Caco-2 (cell line): ENCODE measurements at places on chromosomes 5 and 9. TPM values are rescaled to one million over a fixed set of nuclear protein-coding genes. Genes with fewer than 3 reads are reported as not detected.

DNA sequence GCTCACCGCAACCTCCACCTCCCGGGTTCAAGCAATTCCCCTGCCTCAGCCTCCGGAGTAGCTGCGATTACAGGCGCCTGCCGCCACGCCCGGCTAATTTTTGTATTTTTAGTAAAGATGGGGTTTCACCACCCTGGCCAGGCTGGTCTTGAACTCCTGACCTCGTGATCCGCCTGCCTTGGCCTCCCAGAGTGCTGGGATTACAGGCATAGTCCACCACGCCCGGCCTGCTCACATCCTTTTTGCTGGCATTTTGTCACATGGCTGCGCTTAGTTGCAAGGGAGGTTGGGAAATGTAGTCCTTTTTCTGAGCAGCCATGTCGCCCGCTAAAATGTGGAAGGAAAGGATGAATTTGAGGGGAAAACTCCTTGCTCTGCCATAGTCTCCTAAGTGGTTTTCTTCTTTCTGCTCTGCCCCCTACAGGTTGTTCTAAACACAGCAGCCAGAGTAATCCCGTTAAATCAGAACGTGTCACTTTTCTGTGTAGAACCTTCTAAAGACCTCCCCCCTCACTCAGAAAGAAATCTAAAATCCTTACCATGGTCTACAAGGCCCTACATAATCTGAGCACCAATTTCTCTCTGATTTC, 57.8 kb upstream of the HSPA9 start:
- H3K36me3 ChIP-seq = no peaks in the 10 kb centered on the region
- DNase-seq = peak; percentile 76
- H3K27me3 ChIP-seq = no peaks in the 10 kb centered on the region
- H3K4me3 ChIP-seq = no peak overlapping the region
- H3K27ac ChIP-seq = no peak overlapping the region
- H3K4me1 ChIP-seq = peaks cover 6% of the 10 kb centered on the region; the same call in 1 of the 2 replicates

DNA sequence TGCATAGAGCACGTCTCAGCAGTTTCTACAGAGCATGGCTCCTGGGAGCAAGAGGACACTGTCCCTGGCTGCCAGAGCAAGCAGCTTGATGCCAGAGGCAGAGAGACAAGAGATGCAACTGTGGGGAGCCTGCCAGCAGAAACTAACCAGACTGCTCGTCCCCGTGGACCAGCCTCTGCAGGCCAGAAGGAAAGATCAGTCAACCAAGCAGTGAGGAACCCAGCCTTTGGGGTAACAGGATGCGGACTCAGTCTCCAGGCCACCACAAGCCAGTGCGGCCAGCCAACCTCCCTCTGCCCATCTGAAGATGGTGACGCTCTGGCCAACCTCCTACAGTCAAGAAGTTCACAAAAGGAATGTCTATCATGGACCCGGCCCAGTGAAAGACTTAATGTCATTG, 3.7 kb downstream of the SURF4 start:
- no peak for DNase-seq
- H3K27ac ChIP-seq = peak overlapping the region; percentile 29
- peaks cover 6% of the 10 kb centered on the region; the same call in 1 of the 2 replicates for H3K4me1 ChIP-seq
- H3K4me3 ChIP-seq = no peak overlapping the region
- H3K27me3 ChIP-seq = no peaks in the 10 kb centered on the region
- peaks cover 8% of the 10 kb centered on the region for H3K36me3 ChIP-seq

The PCDHGB5 gene
- total RNA-seq = 13.2 and 13.4 TPM in 2 replicates

The ASTN2 gene
- total RNA-seq = 12.0 and 12.7 TPM in 2 replicates

DNA sequence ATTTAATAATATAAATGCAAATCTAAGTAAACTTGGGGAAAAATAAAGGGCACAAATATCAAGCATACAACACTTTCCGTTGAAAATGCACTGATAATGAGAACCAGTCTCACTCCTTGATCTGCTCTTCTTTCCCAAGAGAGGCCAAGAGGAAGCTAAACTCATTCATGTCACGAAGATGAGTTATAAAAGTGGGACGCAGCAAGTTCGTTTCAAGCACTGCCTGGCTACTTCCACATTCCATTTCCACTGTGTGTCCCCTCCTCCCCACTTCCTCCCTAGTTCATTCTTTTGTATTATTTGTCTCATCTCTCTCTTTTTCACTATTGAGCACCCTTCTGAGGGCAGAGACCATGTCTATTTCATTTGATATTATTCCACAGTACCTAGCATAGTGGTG, 158.1 kb downstream of the SLC24A2 start:
- no peaks in the 10 kb centered on the region for H3K4me1 ChIP-seq
- no peaks in the 10 kb centered on the region for H3K27me3 ChIP-seq
- H3K36me3 ChIP-seq = no peaks in the 10 kb centered on the region
- H3K27ac ChIP-seq = no peak overlapping the region

The ADRA1B gene
- not detected in 2 replicates for total RNA-seq

DNA sequence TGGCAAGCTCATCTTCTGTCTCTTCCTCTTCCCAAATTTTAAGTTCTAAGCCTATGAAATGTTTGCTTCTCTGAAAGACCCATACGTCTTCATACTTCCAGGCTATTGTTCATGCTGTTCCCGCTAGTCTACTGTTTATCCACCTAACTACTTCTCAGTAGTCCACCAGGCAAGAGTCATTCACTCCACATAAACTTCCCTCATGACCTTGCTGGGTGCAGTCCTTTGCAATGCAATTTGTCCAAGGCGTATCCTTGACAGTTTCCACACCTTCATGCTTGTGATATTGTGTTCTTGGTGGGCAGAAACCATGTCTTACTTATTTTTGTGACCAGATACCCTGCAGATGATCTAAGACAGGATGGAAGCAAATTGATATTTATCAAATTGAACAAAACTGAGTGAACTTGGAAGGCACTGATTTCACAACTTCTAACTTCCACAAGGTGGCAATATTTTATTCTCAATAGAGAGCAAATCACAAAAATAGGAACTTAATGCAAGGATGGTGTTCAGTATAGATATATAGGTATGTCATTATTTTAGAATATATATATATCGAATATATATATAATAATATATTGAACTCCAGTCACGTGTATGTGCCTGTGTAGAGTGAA, 30.3 kb downstream of the TYRP1 start:
- no peak overlapping the region for H3K4me3 ChIP-seq
- no peaks in the 10 kb centered on the region for H3K36me3 ChIP-seq
- H3K4me1 ChIP-seq = no peaks in the 10 kb centered on the region
- no peak for DNase-seq
- no peak overlapping the region for H3K27ac ChIP-seq

The TARS1 gene
- 278 and 288 TPM in 2 replicates for total RNA-seq

The IFNA16 gene
- not detected in 2 replicates for total RNA-seq

The CTXN3 gene
- total RNA-seq = not detected in 2 replicates

- H3K4me3 ChIP-seq = no peak overlapping the region
- DNase-seq = no peak
- H3K4me1 ChIP-seq = peaks cover 37% of the 10 kb centered on the region
- no peaks in the 10 kb centered on the region for H3K27me3 ChIP-seq
- H3K27ac ChIP-seq = peak overlapping the region; percentile 69
Measured at GRCh38 chr5:31027721-31028120, 165.8 kb upstream of the CDH6 start.

- H3K27me3 ChIP-seq = no peaks in the 10 kb centered on the region
- H3K27ac ChIP-seq = no peak overlapping the region
- no peaks in the 10 kb centered on the region for H3K4me1 ChIP-seq
- H3K36me3 ChIP-seq = no peaks in the 10 kb centered on the region
Measured at GRCh38 chr9:87083986-87084385, 136.7 kb upstream of the GAS1 start.

- H3K27ac ChIP-seq = no peak overlapping the region
- H3K4me1 ChIP-seq = no peaks in the 10 kb centered on the region
- no peaks in the 10 kb centered on the region for H3K36me3 ChIP-seq
- H3K4me3 ChIP-seq = no peak overlapping the region
Measured at GRCh38 chr5:5634817-5635216, 212.3 kb downstream of the ICE1 start.

The CCNI2 gene
- total RNA-seq = 0.18 TPM in 1 of 2 replicates, not detected in the other

The ZNF354C gene
- total RNA-seq = not detected in 2 replicates

DNA sequence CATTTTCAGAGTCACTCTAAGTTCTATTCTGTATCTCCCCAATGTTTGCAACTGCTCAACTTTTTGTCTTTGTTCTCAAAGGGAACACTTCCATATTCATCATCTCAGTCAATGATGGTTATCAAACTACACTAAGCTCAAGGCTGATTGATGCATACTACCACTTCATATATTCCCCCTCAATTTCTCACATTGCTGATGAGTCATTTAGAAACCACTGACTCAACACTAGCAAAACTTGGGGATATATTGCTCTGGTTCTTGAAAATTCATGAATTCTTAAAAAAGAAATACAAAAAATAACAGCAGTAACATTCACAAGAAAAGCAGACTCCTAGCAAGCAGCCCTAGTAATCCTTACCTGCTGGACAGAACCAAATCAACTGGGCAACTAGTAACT, 52.2 kb downstream of the ABHD17B start:
- no peak overlapping the region for H3K4me3 ChIP-seq
- H3K27me3 ChIP-seq = no peaks in the 10 kb centered on the region
- no peak overlapping the region for H3K27ac ChIP-seq
- DNase-seq = no peak
- H3K36me3 ChIP-seq = no peaks in the 10 kb centered on the region

GRCh38 chr5:36073595-36074216, 7.0 kb upstream of the UGT3A2 start:
- H3K4me1 ChIP-seq = no peaks in the 10 kb centered on the region
- no peak overlapping the region for H3K27ac ChIP-seq
- no peaks in the 10 kb centered on the region for H3K36me3 ChIP-seq
- no peak overlapping the region for H3K4me3 ChIP-seq
